ENCODE measurements at places on chromosomes 11 and 22.

- DNase-seq: no peak
Observed at GRCh38 chr11:33461369-33462125, 204.4 kb downstream of the HIPK3 start.

GRCh38 chr11:103619480-103619879, 417.0 kb upstream of the DDI1 start:
- DNase-seq: no peak

DNA sequence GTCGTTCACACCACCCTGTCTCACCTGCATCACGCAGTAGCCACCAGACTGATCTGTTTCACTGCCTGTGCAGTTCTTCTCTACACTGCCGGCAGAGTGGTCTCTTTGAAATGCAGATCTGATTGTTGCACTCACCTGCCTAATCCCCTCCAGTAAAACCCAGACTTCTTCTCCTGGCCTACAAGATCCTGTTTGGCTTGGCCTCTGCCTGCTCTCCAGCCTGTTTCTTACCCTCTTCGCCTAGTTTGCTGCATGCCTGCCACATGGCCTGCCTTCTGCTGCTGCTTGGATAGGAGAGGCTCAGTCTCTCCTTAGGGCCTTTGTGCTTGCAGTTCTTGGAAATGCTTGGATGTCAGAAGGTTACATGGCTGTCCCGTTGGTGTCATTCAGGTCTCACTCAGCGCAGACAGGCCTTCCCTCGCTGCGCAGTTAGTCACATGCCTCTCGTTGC, 42.0 kb downstream of the PACS1 start:
- DNase-seq: no peak

DNA sequence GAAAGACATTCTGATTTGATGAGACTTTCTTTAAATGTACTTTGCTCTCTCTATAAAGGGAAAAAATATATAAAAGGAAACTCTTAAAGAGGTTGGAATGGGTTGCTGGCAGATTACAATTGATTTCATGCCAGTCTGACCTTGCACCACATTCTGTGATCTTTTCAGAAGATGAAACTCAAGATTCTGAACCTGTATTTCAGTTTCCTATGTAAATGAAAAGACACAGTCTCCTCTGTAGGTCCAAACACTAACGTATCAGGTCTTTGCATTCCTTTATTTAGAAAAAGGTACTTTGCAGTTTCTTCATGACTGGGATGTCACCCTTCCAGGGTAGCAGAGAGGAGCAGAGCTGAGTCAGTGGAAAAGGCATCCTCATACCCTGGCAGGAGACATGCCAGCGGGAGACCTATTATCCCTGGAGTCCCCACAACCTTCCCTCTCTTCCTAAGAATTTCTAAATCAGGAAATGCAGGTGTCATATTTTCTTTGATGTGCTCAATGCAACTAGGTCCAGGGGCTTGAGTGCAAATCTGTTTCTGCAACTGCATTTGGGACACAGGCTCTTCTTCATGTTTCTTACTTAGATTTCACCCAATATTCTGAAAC, 282.6 kb downstream of the CADM1 start:
- no peak for DNase-seq

DNA sequence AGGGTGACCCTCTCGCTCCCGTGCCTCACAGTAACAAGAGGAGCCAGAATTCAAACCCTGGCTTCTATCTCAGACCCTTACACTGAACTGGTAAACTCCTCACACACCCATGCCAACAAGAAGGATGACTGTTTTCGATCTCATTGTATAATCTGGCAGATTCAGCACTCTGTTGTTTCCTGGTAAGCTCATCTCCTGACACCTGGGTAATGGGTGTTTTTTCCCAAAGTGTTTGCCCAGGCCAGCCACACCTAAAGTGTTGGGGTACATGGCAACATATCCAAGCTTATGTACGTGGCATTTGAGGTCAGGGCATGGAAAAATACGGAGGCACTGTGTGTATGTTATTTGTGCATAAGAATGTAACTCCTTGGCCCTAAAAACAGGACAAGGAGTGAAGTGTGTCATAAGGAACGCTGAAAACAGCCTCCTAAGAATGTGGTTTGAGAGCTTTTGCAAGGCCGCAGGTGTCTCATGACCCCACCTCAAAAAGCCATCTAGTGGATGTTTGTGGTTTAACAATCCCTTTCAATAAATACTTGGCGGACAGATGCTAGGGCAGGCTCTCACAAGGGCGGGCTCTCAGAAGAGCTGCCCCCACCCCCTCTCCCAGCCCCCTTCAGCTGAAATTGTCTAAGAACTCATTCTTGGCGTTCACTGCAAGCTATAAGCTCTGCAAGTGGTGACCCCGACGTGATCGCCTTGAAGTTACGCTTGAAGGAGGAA, at the start of gene MS4A15:
TSS of gene MS4A15 (plus strand) at position 561 of the 726 bp plus-strand sequence. CDS start 6,867 bp downstream, outside the sequence.
- no peak for DNase-seq

- DNase-seq: no peak
Observed at GRCh38 chr22:32534252-32535235, 59.9 kb downstream of the FBXO7 start.

DNA sequence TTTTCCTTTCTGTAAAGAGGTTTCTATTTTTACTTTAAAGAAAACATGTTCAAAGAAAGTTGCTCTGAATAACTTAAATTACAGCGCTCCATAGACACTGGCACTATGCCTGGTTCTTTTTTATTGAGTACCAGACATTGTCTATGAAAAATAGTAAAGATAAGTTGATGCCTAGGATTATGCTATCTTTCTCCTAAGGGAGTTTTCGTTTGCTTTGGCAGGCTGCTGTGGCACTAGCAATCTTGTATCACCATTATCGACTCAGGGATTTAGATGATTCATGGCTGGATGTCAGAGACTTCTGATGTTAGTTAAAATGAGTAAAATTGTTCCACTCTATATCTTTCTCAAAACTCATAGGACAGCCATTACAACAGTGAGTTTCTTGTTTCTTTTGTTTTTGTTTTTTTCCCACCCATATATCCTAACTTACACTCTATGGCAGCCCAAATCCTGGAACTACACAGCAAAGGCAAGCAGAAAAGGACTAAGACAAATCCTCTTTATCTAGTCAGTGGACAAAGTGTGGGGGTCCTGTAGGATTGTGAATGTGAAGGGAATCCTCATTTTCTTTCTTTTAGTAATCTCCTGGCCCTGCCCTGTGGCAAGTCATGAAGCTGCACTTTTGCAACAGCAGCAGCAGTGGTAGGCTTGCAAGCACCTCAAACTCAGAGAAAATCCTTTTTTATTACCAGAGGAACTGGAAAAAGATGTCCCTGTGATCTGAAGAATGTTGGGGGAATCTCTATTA, 20.7 kb downstream of the SLN start:
- DNase-seq: no peak

- no peak for DNase-seq
Observed at GRCh38 chr22:46033256-46034200, 56.6 kb upstream of the WNT7B start.

- no peak for DNase-seq
Observed at GRCh38 chr11:122807731-122808477, 30.4 kb upstream of the CRTAM start.

- DNase-seq: no peak
Observed at GRCh38 chr11:12303421-12304149, 73.8 kb upstream of the PARVA start.

DNA sequence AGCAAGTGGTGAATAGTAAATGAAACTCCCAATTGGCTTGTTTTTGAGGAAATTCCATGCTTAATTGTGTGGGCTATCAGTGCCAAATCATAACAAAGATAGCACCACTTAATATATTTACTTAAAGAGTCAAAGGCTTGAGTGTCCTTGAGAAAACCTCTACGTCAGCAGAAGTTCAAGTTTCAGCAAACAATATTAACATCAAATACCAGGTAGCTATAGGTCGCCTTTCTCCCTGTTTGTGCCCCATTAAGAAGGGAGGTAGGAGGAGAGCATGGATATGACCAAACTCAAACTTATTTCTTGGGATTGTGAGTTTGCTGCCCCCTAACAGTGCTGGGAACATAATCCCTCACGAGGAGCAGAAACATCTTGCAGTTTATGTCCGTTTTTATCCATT, 105.6 kb upstream of the SYN3 start:
- DNase-seq: no peak

DNA sequence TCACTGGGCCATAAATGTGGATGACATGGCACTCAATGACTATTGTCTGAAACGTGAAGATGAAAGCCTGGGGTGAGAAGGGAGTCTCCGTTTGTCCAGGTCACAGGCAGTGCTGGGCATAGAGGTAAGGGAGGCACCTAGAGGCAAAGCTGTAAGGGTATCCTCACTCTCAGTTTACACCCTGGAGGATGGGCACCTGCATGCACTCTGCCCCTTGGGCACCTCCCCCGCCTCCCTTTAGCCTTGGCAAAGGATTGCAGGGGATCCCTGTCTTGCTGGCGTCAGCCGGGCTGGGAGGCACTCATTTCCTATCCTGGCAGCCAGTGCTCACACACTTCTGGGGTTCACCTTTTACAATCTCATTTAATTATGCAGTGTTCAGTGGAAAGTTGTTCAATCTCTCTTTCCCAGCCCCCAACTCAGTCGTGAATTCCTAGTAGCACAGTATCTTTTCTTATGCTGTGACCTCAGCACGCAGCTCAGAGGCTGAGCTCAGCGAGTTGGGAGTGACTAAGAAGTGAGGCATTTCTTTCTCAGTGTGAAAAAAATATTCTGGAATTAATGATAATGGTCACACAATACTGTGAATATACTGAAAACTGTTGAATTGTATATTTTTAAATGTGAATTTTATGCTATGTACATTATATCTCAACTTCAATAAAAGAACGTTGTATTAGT, 866.6 kb downstream of the BRD1 start:
- no peak for DNase-seq

DNA sequence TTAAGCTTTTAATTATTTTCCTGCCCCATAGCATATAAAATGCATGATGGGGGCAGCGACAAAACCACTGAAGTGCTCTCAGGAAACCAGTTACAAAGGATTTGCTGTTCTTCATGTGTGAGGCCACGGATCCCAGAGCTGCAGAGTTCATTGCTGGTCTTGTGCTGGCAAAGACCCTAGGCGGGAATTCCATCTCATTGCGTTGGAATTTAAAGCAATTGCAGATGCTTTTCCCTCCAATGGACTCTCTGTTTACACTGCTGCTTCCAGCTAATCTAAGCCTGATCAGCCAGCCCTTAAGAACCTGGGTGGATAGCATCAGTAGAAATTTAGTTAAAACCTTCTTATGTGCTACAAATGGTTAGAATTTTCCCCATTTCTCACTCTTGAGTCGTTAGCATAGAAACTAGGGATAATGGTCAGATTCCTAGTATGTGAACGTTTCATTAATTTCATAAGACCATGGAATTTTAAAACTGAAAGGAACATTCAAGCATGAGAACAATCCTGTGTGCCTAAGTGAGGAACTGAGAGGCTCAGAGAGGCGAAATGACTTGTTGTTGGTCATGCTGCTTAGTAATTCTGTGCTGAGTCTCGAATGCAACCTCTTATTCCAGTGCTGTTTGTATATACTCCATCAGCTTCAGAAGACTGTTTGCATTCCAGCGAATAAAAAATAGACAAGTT, 36.1 kb upstream of the ADSL start:
- DNase-seq: no peak

- no peak for DNase-seq
Observed at GRCh38 chr11:96075532-96075959, 151.6 kb upstream of the MTMR2 start.

- DNase-seq: no peak
Observed at GRCh38 chr11:130103296-130103814, 33.7 kb downstream of the APLP2 start.

- DNase-seq: no peak
Observed at GRCh38 chr11:78733031-78733430, 158.4 kb upstream of the NARS2 start.

GRCh38 chr11:71115770-71116692, 136.3 kb downstream of the SHANK2 start:
- DNase-seq: no peak

GRCh38 chr22:48953830-48954229, 873.8 kb downstream of the BRD1 start:
- no peak for DNase-seq

DNA sequence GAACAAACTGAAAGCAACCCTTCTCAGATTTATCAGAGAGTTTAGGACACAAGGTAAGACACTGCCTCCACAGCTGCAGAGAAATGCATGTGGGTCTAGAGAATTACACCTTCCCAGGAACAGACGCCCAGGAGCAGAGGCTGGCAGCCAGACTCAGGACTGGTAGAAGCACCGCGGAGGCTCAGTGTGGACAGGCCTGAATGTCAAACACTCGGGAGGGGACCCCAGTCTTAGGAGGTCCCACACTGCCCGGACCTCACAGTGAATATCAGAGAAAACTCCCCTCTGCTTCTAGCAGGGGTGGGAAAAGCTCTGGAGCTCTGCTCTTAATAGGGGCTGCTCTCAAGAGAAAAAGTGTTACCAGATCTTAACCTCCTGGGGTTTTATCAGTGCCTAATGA, 952.7 kb downstream of the BRD1 start:
- DNase-seq: no peak

DNA sequence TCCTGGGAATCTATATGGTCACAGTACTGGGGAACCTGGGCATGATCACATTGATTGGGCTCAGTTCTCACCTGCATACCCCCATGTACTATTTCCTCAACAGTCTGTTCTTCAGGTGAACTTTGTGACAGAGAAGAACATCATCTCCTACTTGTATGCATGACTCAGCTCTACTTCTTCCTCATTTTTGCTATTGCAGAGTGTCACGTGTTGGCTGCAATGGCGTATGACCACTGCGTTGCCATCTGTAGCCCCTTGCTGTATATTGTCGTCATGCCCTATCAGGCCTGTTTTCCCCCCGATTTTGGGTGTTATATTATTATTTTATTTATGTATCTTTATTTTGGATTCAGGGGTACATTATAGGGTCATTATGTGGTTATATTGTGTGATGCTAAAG, 2.4 kb upstream of the OR8G1 start:
- DNase-seq: no peak

GRCh38 chr11:85182441-85183387, 444.4 kb downstream of the DLG2 start:
- no peak for DNase-seq

GRCh38 chr11:116130122-116130521, 625.9 kb upstream of the CADM1 start:
- no peak for DNase-seq

- no peak for DNase-seq
Observed at GRCh38 chr11:75820645-75821044, 5.6 kb downstream of the UVRAG start.

- DNase-seq: no peak
Observed at GRCh38 chr22:38467904-38468442, at the start of gene KDELR3. TSS of gene KDELR3 (plus strand) at chr22:38468096. CDS start at chr22:38468234, 138 bp downstream.

- DNase-seq: no peak
Observed at GRCh38 chr11:116792144-116792868, 627 bp upstream of the APOA5 start.

- DNase-seq: no peak
Observed at GRCh38 chr11:72070491-72070890, 9.9 kb downstream of the NUMA1 start.

GRCh38 chr22:20964799-20965103, 2.3 kb upstream of the AIFM3 start:
- no peak for DNase-seq

GRCh38 chr11:43250309-43250708, 61.5 kb upstream of the API5 start:
- DNase-seq: no peak

DNA sequence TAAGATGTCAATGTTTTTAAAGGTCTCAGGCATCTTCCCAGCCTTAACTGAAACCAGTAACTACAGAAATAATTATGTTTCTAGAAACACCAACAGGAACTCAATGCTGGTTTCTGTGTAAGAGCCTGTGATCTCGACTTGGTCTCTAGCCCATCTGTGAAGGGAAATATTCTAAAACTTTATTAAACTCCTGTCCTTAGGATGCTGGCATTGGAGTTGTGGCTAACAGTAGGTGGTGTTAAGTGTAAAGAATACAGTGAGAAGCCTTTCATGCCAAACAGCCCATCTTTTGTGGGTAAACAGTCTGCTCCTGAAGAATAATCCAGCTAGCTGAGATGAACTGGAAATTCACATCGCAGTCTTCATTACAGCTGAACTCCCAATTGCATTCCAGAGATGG, 133.2 kb downstream of the ADAMTS15 start:
- no peak for DNase-seq
